ENCODE measurements at places on chromosomes 5 and 9.

GRCh38 chr9:130746434-130747212 lies 53.0 kb downstream of the EXOSC2 start:
- DNase-seq = no peak

DNA sequence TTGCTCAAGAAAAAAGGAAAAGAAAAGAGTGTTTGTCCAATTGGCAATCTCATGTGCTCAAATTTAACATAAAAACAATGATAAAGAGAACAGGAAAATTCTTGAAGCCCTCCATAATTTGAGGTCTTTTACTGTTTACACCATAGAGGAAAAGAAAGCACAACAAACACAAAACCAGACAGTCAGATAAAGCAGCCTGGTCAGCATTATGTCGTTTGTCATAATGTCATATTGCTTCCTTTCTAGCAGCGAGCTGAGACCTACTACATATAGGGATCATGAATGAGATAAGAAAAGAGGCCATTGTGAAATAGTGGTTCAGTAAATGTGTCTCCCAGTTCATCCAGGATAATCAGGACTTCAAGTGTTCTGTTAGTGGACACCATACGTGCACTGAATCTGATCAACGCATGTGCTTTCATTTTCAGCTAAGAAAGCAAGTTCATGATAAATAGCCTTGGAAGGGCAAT lies 64.7 kb upstream of the SELENOP start:
- DNase-seq = no peak

- no peak for DNase-seq
These were observed 77.5 kb upstream of the PCA3 start for GRCh38 chr9:76686756-76687155.

- DNase-seq = no peak
These were observed 98.2 kb downstream of the RORB start for GRCh38 chr9:74595286-74595685.

GRCh38 chr9:127635201-127635735 lies 23.2 kb downstream of the STXBP1 start:
- DNase-seq = no peak

GRCh38 chr5:87002485-87002884 lies 265.2 kb upstream of the RASA1 start:
- no peak for DNase-seq

DNA sequence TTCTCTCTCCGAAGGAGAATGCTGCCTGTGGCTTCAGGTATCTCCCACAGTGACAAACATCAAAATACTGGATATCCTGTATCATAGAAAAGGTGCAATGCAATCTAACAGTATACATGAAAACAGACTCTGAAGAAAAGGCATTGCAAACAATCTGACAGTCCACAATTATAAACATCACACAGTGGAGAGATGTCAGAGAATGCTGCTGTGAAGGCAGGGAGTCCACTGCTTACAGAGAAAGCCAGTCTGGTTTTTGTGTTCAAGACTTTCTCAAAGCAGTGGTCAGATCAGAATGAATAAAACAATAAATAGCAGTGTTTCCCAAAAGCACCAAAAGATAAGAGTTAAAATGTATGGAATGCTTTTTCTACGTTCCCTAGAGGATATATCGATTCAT lies 28.7 kb downstream of the TTC23L start:
- no peak for DNase-seq

DNA sequence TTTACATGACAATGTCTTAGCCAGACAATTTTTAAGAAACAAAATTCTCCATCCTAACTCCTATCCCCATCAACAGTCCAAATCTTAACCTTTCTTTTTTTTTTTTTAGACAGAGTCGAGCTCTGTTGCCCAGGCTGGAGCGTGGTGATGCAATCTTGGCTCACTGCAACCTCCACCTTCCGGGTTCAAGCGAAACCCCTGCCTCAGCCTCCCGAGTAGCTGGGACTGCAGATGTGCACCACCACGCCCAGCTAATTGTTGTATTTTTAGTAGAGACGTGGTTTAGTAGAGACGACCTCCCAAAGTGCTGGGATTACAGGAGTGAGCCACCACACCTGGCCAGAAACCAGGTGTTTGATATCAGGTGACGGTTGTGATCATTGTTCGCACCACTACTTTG lies 10.2 kb downstream of the ABL1 start:
- DNase-seq = no peak

- DNase-seq = no peak
These were observed 13.4 kb upstream of the RAD23B start for GRCh38 chr9:107269681-107270080.

DNA sequence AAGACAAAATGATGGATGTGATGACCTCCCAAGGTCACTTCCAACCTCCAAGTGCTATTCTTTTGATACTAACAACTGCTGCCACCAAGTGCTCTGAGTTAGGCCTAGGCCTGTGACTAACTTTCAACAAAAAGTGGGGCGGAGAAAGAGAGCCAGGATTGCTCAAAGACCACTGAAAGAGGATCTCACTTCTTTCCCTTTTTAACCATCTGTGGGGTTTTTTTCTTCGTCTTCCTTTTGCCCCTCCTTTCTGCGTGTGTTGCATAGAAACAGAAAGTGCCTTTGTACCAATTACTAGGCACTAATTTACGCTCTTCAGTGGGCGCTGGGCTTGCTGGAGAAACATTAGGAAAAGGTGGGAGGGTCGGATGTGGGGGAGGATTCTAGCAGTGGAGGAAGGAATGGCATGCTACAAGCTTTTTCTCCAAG lies 8.0 kb downstream of the KLF9 start:
- no peak for DNase-seq

DNA sequence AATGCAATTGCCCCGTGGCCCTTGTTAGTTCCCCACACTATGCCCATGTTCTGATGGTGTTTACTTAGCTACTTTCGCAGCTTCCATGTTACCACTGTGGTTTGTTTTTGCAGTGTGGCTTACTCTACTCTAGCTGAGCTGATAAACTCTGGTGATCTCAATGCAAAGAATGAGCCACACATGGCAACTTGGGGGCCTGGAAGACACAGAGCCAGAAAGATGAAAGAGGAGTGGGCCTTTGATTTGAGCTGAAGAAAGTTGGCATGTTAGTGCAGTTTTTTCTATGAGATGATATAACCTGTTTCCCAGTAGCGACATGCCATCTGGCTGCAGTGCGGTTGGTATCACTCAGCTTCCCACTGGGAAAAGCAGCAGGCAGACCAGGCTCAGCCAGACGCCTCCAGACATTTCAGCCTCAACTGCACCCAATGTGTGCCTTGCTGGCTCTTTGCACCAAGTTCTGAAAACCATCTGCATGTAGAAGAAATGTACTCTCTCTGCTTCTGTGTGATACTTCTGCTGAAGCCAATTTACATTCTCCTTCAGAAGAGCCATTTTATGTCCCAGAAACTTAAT lies 329.4 kb downstream of the ARHGEF28 start:
- DNase-seq = no peak

DNA sequence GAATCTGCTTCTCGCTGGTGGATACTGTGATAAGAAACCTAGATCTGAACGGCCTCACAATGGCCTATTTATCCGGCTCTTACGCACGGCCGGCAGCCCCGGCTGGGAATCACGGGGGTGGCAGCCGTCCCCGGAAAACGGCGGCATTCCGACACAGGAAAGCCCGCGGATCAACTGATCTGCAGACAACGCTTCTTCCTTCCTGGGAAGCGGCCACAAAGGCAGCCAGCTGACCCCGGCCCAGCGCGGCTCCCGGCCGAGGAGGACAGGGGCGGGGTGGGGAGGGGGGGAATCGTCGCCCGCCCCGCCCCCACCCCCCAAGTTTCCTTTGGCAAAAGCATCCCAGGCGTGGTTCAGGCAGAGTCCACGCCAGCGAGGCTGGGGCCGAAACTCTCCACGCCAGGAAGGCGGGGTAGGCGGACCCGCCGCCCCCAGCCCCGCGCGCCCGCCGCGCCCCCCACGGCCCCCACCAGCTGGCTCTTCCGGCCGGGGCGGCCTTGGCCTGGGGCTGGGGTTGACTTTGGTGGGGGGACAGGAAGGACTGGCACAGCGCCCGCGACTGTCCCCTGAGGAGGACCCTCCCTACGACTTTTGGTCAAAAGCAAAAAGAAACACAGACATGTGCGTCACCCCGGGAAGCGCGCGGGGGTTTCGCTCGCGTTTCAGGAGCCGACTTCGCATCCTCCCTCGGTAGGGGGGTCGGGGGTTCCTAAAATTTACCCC lies 247.7 kb upstream of the ANKRD55 start:
- DNase-seq = peak; percentile 32

GRCh38 chr5:135505973-135506372 lies 29.8 kb downstream of the NEUROG1 start:
- DNase-seq = no peak

GRCh38 chr9:79569814-79570447 lies 1.8 kb upstream of the TLE4 start:
- DNase-seq = peak; percentile 57

GRCh38 chr5:91535499-91535898 lies 152.4 kb upstream of the ARRDC3 start:
- no peak for DNase-seq

DNA sequence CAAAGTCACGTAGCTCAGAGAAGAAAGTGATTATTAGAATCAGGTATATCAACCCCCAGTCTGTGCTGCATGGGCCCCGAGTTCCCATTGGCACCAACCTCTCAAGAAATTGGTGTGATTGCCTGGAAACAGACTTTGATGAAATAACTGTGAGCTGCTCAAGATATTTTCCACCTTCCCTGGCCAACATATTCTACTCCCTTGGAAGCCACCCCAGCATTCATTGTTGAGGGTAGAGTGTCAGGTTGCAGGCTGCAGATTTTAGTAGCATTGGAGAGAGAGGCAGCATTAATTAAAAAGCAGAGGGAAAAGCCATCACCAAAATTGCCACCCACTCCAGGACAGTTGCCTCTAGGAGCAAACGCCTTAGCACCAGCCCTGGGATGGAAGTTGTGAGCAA lies 154.2 kb upstream of the TNPO1 start:
- no peak for DNase-seq

DNA sequence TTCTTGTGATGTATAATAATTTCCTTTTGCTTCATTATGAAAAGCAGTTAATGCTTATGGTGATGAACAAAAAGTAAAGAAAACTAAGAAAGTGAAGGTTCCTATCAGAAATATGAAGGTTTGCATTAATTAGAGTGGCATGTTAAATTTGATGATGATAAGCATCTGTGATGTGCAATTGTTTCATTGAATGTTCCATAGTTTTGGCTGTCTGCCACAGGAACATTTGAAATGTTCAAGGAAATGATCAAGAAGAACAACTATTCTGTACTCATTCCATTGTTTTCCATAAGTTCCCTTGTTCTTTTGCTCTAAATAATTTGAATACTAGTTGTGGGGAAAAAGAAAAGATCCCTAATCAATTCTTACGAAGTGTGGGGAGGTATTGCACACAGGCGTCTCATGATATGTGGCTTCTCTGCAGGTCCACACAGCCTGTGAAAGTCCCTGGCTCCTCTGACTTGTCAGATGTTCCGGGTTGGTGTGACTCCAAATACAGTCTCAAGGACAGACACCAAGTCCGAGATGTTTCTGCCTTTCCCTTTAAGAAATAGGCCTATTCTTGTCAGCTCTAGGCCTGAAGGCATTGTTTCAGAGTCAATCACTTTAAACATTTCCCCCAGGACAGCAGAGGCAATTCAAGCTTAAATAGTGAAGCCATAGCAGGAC lies 152.6 kb upstream of the MAST4 start:
- no peak for DNase-seq

GRCh38 chr5:171162165-171162564 lies 146.9 kb upstream of the TLX3 start:
- DNase-seq = no peak

GRCh38 chr5:96655085-96655484 lies 7.1 kb upstream of the CAST start:
- no peak for DNase-seq

DNA sequence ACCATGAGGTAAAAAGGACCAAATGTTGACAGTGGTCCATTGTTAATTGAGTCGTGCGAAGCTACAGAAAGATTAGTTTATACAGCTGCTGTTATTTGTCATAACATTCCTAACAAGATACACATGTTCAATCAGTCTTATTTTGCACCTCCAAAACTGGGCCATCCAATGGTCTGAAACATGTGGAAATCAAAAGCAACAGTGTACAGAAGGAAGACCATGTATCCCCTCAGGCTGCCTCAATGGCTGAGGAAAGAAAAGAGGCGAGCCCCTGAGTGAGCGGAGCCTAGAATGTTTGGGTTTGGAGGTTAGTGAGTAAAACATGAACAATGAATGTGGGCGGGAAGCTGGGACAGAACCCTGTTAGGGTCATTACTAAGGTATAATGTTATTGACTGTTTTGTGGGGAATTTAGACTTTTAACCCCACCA lies 35.6 kb downstream of the NFIB start:
- DNase-seq = no peak

- no peak for DNase-seq
These were observed 546.8 kb upstream of the FTMT start for GRCh38 chr5:121304838-121305237.

DNA sequence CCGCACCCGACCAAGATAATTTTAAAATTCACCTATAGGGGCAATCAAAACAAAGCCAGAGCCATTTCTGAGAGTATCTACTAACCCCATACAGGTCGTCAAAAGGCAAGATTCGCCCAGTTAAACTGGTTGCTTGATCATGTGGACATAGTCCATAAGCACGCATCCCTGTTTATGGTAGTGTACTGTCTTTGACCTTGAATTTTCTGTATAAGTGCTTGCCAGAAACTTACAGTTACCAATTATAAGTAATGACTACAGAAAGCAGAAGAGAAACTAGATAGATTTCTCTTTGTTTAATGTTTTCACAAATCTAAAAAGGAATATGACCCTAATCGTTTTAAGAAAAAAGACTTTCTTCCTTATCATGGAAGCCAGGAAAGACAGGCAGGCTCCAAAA lies 25.6 kb downstream of the SLC31A1 start:
- no peak for DNase-seq

DNA sequence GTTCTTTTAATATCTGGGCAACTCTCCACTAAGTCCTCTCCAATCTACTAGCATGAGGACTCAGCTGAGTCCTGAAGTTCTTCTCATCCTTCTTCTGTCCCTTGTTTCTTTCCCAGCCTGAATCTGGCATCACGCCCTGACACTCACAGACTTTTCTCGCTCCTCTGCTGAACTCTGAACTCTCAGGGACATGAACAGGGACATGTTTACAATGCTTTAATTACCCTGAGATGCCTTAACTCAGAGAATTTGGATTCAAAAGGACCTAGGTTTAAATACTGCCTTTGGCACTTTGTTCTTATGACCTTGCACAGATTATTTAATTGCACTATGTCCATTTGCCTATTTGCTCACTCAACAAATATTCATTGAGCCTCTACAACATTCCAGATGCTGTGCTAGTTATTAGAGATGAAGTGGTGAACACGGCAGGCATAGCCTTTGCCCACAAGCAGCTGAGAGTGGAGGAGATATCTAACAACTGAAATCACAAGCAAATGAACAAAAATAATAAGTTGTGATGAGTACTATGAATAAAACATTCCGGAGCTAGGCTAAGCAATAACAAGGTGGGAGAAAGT lies 106.0 kb downstream of the ADRB2 start:
- no peak for DNase-seq

GRCh38 chr9:91578911-91579310 lies 155.3 kb upstream of the NFIL3 start:
- DNase-seq = no peak

DNA sequence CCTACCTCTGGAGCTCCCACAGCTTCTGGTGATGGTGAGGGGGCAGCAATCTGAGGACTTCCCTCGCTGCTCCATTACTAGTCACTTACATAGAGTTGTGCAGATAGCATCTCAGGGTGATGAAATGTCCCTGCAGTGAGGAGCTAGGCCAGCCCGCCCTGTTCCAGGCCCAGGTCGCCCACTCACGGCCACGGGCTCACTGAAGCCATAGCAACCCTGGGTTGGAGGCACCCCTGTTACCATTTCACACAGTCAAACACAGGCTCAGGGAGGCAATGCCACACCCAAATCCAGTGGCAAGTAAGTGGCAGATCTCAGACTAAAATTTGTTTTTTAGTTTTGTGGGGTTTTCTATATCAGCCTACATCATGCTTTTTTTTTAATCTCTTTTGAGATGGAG lies 19.6 kb downstream of the SH2D3C start:
- DNase-seq = no peak
